ENCODE measurements at places on chromosomes 3 and 15. TPM values are rescaled to one million over a fixed set of nuclear protein-coding genes. Genes with fewer than 3 reads are reported as not detected.

The TMC3 gene
- total RNA-seq = not detected

The ADGRG7 gene
- total RNA-seq = not detected

The ATXN7 gene
- 35.5 TPM for total RNA-seq

The KNL1 gene
- 0.61 TPM for total RNA-seq

The ARNT2 gene
- total RNA-seq = 12.9 TPM

The RRP9 gene
- 20.6 TPM for total RNA-seq

The CCR5 gene
- total RNA-seq = 8.7 TPM

The GBE1 gene
- total RNA-seq = 29.2 TPM

The HESX1 gene
- 1.2 TPM for total RNA-seq

The FGF12 gene
- 3.2 TPM for total RNA-seq

The PFN2 gene
- total RNA-seq = 28.6 TPM

The GABRR3 gene
- not detected for total RNA-seq

DNA sequence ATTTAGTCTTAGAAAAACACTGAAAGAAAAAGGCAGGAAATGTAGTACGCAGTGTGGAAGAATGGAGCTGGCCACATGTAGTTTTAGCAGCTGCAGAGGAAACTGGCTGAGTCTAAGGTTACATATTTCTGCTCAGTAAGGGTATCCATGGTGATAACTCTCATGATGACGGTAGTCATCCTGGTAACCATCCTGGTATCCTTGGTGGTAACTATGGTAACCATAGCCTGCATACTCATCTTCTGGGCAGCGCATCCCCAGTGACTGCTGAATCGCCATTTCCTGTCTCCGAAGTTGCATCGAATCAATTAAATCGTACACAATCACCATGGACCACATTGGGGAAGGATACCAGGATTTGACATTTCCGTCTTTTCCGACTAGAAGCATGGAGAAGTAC is 35.7 kb downstream of the CCDC80 start:
- no peak for DNase-seq

- no peak for DNase-seq
These were observed 34.6 kb downstream of the BTD start for GRCh38 chr3:15636028-15636709.

DNA sequence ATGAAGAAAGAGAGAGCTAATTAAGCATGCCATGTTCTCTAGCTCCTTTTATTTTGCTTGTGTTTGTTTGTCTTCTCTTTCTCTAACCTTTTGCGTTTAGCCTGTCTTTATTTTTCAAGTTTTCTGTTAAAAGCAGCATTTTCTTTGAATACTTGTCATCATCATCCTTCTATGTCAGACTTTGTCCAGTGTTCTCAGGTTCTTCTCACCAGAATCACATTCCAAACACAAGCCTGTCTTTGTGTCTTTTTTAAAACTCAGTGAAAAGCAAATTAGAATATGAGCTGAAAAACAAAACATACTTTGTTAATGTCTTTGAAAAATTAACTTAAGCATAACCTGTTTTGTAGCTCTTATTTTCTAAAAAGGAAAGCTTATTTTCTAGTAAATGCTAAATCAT is 62.4 kb downstream of the LEKR1 start:
- DNase-seq = no peak

DNA sequence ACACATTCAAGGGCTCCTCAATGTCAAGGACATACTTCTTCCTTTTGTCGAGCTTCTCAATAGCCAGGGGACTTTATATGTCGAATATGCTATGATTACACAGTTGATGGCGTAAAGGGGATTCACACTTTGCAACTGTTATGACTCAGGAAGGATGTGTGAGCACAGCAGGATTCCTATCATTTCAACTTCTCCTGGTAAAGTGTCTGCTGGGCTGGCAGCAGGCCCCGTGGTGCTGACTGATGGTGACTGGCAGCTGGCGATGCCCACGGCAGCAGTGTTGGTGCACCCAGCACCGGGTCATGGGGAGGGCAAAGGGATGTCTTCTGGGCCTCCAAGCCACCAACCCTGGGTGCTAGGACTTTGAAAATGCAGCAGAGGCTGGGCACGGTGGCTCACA is 44.8 kb upstream of the GNB5 start:
- no peak for DNase-seq

- peak; percentile 23 for DNase-seq
These were observed 16.8 kb downstream of the RFT1 start for GRCh38 chr3:53113293-53114010.

DNA sequence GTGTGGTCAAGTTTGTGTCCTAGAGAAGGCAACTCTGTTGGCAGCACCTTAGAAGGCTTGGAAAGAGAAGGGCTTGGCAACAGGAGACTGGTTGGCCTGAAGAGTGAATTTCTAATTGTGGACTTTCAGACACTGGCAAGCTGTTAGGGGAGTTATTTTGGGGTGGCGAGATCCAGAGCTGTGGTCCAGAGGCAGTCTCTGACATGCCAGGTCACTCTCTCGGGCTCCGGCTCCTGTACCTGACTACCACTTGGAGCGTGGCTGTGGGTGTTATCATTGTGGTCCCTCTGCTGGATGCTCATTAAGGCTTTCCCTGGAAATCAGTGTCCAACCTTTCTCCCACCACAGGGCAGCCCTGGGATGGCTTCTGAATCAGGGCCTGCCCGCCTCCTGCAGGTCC is 209.0 kb downstream of the SLCO3A1 start:
- DNase-seq = no peak

DNA sequence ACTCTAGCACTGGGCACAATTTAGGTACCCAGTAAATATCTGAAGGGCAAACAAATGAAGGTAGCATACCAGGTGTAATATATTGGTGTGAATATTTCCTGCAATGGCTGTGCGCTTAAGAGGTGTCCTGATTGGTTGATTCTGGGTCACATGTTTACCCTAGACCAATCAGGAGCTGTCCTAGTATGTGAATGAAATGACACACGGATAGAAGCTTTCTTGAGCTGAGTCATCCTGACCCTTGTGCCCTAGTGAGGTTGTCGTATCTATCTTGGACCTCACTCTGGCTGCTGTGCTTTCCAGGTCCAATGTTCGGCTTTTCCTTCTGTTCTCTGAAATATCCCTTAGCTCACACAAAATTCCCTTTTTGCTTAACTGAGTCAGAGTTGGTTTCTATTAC is 58.1 kb upstream of the FOXP1 start:
- DNase-seq = no peak

DNA sequence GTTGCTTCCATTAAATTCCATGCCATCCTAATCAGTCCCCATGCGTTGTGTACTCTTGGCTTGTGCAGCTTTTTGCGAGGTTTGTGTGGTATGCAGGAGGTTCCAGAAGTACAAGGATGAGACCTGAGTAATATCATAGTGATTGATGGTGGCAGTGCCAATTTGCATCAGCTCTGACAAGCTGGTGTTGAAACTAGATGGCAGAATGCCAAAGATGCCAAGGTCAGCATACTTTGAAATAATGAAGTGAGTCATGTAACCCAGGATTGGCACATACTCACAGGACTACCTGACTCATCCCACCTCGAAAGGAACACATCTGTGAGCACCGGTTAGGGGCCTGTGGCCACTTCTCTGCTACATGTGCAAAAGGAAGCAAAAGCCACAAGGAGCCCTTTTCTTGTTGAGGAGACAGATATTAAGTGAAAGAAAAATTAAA is 14.3 kb downstream of the KAT2B start:
- DNase-seq = no peak

- no peak for DNase-seq
These were observed 436.9 kb upstream of the TGFBR2 start for GRCh38 chr3:30169487-30169886.

GRCh38 chr15:75201616-75202250 is at the start of gene C15orf39:
C15orf39 (plus strand) TSS chr15:75201882; CDS start chr15:75206049, 4,167 bp downstream.
- peak; percentile 90 for DNase-seq

DNA sequence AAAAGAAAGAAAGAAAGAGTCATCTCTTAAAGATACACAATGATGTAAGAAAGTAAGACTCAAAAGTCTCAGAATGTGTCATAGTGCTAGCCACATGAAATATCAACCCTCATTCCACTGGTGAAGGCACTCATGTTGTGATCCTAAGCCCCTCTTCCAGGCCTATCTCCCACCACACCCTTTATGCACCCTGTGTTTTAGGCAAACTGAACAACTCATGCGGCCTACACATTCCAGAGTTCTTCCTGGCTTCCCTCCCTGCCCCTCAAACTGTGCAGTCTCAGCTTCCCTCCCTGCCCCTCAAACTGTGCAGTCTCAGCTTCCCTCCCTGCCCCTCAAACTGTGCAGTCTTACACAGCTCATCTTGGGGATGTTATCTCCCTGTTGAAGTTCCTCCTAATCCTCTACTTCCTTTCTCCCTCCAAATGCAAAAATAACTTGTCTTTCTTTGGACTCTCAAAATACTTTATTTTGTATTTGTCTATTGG is 69.0 kb upstream of the FNDC3B start:
- no peak for DNase-seq

DNA sequence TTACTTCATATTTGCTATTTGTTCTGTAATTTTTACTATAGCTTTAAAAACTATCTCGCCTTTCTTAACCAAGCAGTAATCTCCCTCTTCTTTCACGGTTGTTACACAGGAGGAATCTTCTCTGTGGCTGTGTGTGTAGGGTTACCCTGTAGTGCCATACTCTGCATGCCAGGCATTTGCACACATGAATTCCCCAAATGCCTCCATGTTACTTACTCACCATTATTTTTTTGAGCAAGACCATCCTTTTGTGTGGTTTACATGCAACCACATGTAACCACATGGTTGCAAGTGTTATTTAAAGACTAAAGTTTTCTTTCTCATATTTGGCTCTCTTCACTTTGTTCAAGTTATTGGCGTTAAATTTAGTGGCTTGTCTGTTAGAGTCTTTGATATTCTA is 45.5 kb downstream of the HPS3 start:
- no peak for DNase-seq

DNA sequence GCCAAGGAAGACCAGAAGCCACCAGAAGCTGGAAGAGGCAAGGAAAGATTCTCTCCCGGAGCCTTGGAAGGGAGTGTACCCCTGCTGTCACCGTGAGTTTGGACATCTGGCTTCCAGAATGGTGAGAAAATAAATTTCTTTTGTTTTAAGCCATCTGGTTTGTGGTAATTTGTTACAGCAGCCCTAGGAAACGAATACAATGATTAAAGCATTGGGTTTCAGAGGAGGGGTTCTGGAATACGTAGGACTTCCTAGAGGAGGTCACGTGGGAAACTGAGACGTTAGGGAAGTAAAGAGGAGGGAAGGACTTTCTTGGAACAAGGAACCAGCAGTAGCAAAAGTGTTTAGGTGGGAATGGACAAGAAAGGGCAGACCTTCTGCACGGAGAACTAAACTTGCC is 377.7 kb downstream of the IL20RB start:
- DNase-seq = no peak

DNA sequence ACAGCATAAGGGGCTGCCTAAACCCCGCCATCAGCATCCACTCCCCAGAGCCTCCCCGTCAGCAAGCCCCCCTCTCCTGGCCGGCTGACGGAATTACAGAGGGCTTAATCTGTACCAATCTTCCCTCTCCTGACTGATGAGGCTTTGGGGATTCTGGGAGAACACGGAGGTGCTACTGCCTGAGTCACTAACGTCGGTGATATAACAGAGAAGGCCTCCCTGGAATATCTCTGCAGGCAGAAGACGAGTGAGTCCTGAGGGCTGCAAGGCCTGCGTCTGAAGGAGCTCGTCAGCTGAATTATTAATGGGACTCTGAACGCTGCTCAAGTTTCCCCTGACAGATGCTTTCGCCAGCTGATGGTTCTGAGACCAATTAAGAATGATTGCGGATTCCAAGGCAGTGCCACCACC is 147.7 kb downstream of the XXYLT1 start:
- no peak for DNase-seq

- no peak for DNase-seq
These were observed 5.2 kb downstream of the HEG1 start for GRCh38 chr3:125050488-125051090.

DNA sequence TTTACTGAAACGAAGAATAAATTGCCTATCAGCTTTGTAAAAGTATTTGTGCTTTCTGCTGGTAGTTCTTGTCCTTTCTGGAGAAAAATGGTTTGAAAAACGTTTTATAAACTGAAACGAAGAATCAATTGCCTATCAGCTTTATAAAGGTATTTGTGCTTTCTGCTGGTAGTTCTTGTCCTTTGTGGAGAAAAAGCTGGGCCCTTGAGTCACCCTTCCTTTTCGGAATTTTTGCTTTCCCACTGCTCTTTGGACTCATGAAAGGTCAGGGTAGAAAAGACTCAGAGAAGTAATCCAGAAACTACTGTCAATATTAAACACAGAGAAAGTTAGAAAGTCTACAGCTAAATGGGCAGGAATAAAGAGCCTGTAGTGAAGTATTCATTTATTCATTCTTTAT is 72.8 kb downstream of the EOMES start:
- DNase-seq = no peak

DNA sequence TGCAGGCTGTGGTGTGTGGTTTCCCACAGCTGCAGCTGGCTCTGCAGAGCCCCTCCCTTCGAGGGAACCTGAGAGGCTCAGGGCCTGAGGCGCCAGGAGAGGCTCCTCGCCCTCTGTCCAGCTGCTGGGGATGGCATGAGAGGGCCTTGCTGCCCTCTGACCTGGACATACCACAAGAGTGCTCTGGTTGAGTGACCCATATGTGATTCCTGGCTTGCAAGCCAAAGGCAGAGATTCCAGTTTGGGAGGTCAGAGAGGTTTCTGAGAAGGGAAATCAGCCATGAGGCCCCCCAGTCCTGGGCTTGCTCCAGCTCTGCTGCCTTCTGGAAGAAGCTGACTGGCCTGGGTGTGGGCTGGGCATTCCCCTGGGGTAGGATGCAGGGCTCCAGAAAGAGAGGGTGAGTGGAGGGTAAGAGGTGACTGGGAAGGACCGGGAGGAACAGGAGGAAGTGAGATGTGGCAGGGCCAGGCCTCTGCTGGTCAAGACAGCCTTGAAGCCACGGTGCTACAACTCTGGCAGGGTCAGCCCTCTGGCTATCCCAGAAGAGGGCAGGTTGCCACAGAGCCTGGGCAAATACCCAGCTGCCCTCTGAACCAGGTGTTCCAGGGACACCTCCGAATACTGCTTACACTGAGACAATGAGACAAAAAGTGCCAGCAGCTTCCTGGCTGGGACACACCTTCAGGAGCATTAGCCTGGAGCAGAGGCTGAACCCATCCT is 16.0 kb upstream of the SRP14 start:
- DNase-seq = no peak

DNA sequence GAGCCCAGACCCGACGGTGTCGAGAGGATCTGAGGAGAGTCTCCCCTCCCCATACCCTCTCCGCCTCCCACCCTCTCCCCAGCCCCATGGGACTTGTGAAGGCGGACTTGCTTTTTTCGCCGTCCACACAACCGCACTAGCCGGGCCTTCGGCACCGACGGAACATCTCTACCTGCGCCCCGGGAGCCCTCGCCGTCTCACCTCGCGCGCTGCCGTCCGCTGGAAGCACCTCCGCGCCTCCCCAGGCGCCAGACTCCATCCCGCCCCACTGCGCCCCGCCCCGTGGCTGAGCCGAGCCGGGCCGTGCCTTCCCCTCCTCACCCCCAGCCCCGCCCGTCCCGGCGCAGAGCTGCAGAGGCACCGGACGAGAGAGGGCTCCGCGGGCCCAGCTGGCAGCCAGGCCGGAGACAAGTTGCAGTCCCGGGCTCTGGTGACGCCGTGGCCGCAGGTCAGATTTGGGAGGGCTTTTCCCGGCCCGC is at the start of the genes DUOX1 and DUOXA1:
Gene DUOX1 (plus strand): TSS at position 344 of the 479 bp plus-strand sequence. CDS start 1,973 bp downstream, outside the sequence.
Gene DUOXA1 (minus strand): TSS at position 229 of the 479 bp plus-strand sequence. CDS start 6,865 bp downstream, outside the sequence.
- DNase-seq = peak; percentile 94
